ENCODE measurements at places on chromosomes 12 and 14.

GRCh38 chr12:96314723-96315122 is 85.5 kb downstream of the CDK17 start:
- DNase-seq = no peak

GRCh38 chr12:10385166-10385613 is 4.7 kb downstream of the KLRK1 start:
- DNase-seq = no peak

- no peak for DNase-seq
Measured at GRCh38 chr12:123723011-123723410, 10.9 kb downstream of the ATP6V0A2 start.

GRCh38 chr14:47710581-47710980 is 35.2 kb upstream of the MDGA2 start:
- no peak for DNase-seq

DNA sequence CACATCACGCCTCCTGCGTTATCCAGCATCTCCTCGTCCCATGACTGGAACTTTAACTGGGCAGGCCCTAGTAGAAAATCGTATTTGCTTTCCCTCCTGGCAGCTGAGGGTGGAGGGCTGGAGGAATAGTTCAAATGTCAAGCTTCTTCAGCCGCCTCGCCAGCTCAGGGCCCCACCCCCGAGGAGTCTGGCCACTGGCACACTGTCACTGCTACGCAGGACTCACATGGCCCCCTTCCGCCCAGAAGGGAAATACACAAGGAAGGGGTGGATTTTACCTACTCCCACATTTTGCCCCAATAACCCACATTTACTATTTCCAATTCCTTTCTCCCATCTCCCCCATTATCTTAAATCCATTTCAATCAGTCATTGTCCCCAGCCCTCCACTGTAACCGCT is 8.6 kb downstream of the SLC6A13 start:
- no peak for DNase-seq

DNA sequence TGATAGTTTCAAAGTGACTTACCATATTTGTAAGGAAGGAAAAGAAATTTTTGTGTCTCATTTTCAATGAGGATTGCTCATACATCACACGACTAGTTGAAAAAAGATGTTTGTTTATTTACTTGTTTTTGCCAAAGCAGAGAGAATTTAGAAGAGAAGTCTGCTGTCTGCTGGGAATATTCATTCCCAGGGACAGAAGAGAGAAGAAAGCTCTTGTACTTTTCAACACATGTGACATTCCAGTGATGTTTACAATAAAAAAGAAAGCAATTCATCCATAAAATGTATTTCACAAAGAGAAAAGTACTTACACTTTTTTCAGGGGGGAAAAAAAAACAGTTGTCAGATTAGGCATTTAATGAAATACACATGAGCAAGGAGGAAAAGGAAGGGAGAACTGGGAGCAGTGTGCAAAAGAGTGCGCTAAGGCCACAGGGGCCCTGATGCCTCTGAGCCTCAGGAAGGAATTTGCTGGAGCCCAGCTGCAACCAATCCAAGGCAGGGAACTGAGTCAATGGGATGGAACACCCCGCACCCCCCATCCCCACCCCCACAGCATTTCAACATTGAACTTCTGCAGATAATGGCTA is 115.0 kb downstream of the RPAP3 start:
- no peak for DNase-seq

DNA sequence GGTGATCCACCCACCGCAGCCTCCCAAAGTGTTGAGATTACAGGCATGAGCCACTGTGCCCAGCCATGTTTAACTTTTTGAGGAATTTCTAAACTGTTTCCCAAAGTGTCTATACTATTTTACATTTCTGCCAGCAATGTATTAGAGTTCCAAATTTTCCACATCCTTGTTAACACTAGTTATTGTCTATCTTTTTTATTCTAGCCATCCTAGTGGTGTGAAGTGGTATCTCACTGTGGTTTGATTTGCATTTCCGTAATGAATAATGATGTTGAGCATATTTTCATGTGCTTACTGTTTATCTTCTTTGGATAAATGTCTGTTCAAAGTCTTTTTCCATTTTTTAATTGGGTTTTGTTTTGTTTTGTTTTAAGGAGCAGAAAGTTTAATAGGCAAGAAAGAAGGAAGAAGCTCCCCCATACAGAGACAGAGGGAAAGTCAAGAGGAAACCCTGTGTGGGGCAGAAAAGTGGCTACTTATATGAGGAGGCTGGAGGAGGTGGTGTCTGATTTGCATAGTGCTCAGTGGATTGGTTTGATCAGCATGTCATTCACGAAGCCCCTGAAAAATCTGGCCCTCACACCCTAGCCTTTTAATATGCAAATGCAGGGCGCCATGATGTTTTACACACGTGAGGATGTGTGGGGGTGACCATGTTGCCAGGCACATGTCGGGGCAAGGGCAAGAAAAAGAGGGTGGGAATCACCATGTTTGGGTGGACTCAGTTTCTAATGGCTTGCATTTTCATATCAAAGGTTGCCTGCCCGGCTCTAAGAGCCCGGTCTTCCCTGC is 14.9 kb downstream of the TXNRD1 start:
- no peak for DNase-seq

DNA sequence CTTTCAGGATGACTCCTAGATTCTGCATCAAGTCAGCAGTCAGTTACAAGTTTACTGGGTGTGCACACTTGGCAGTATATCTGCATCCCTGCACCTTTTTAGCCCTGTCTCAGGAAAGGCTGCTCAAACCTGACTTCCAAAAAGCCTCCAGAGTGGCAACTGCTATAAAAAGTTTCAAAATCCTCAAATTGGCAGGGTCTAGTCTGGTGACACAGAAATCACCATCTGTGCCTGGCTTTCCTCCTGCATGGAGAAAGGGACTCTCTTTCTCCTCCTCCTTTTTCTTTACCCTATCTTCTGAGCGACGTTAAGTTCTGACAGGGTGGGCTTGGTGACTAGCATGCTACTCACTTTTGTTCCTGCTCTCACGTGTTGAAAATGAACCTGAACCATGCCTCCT is 679.5 kb downstream of the C12orf50 start:
- DNase-seq = no peak

GRCh38 chr12:104738331-104738730 is 219.8 kb downstream of the SLC41A2 start:
- no peak for DNase-seq

Data from endothelial cell of umbilical vein (primary cell).